Kidney (tissue), 22 donors: ENCODE measurements at places on chromosomes 13 and 19. TPM values are rescaled to one million over a fixed set of nuclear protein-coding genes. Genes with fewer than 3 reads are reported as not detected.

- DNase-seq: no peak
Measured at GRCh38 chr13:110347535-110348308, 40.6 kb downstream of the COL4A2 start.

DNA sequence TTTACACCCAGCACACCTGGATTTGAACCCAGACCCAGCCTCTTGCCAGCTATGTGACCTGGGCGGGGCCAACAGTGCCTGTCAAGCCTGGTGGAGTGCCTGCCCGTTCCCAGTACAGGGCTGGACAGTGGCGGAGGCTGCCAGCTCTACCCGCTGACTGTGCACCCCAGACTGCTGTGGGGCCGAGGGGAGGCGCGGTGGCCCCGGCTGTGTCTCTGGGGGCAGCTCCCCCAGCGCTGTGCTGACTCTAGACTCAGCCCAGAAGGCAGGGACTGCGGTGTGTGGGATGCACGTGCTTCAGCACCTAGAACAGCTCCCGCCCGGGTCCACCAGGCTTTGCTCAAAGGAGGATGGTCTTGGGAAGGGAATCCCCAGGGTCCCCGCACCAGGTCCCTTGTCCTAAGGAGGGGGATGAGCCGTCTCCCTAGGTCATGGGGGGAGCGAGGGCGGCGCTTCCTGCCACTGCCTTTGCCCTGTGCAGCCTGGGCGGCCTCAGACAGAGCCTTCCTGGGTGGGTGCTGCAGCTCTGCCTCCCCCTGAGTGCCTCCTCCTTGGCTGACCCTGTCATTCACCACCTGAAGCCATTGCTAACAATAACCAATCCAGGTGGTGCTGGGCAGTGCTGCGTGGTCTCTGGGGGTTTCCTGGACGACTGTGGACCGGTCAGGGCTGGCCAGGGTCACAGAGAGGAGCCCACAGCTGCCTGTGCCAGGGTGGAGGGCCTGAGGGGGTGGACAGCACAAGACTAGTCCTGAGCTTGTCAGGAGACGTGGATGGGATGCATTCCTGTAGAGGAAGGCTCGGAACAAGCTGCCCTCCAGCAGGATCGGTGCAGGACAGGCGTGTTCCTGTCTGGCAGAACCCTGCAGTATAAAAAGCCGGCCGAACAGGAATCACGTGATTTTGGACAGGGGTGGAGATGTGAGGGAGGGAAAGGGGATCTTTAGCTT, 18.6 kb downstream of the TMEM255B start:
- peak; percentile 76 for DNase-seq

DNA sequence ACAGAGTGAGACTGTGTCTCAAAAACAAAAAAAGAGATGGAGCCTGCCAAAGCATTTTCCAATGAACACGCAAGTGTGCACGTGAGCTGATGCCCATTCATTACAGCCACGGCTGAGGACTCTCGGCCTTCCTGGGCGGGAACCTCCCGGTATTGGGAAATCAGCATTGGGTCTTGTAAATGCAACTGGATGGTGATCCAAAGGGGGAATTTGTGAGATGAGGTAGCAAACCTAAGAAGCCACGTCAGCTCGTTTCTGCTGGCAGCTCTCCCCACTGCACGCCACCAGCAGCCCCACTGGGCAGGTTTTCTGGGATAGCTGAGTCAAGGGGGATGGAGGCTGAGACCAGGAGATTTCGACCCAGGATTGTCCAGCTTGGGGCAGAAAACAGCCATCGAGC, 11.5 kb downstream of the C13orf46 start:
- DNase-seq: no peak

DNA sequence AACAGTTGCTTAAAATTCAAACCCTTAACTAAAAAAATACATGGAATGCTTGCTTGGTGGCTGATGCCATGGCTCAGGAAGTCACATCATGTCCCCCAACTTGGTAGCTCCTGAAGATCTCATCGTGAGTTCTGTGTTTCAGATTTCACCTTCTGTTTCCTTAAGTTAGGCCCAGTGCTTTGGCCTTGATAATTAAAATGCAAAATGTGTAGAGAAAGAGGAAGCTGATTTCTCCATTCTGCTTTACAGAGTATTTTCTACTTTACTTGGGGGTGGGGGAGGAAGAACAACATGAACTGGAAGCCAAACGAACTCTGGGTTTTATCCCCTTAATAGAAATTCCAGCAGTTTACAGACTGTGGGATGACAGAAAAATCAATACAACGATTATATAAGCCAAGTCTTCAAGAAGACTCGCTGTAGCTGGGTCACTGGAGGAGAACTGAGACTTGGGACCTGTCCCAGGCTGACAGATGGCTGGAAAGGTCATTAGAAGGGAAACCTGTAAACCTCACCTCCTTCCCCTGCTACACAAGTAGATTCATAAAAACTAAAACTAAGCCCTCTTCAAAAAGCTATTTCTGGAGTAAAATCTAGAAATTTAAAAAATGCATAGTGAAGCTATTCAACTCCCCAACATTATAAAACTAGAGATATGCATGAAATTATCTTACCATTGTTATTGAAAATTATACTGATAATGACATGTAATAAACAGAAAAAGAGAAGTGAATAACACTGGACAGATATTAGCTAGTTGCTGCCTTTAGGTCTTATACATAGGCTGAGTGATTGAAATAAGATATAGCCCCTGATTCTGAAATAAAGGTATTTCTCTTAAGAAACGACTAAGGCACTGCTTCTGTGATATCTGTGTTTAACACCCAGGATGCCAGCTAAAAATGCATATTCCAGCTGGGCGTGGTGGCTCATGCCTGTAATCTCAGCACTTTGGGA, 22.1 kb upstream of the GGACT start:
- no peak for DNase-seq

GRCh38 chr19:28074773-28075172, 1138.2 kb downstream of the UQCRFS1 start:
- no peak for DNase-seq

DNA sequence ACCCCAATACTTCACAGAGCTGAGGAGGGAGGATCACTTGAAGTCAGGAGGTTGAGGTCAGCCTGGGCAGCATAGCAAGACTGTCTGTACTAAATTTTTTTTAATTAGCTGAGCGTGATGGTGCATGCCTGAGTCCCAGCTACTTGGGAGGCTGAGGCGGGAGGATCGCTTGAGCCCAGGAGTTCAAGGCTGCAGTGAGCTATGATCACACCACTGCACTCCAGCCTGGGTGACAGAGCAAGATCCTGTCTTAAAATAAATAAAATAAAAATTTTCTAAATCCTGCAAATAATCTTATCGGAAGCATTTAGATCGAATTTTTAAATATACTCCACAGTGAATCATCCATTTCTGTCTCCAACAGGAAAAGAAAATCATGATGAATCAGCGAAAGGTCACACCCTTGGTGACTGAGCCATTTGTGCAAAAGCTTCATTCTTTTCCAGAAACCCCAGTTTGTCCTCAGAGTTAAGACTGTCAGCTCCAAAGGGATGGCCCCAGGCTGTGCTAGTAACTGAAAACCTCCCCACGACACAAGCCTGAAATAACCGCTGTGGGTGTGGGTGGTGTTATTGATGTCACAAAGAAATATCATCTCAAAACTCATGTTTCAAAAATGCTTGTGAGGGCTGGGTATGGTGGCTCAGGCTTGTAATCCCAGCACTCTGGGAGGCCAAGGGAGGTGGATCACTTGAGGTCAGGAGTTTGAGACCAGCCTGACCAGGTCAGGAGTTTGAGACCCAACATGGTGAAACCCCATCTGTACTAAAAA, 167.6 kb downstream of the PTPRS start:
- no peak for DNase-seq

KIR3DL1 gene
- polyA plus RNA-seq: not detected
